Naive B cell (primary cell): ENCODE measurements at places on chromosomes 11 and 22.
A peak's percentile ranks its signal among the peaks of the same experiment; 100 is the strongest.

- H3K27me3 ChIP-seq, result no peaks in the 10 kb centered on the region
- no peak overlapping the region for H3K4me3 ChIP-seq
- H3K4me1 ChIP-seq, result peaks cover 66% of the 10 kb centered on the region
These were observed 14.0 kb downstream of the EP300 start for GRCh38 chr22:41106122-41106968.

DNA sequence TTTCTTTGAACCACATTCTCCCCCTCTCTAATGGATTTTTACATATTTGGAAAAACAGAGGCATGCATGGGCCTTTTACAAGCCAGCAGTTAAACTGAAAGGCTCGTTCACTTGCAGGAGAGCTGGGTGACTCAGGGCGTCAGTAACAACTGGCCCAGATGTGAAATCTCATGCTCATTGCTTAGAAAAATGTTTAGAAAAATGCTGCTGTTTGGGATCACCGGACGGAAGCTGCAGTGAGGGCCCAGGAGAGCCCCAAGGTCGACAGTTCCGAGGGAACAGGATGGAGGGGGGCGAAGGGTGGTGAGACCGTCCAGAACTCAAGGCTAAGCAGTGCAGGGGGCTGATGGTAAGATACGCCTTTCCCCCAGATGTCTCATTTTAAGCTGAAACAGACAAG lies 41.7 kb upstream of the SMTN start:
- H3K27ac ChIP-seq, result no peak overlapping the region
- H3K36me3 ChIP-seq, result no peaks in the 10 kb centered on the region
- H3K27me3 ChIP-seq, result peaks cover 15% of the 10 kb centered on the region
- no peak overlapping the region for H3K4me3 ChIP-seq

- no peak for DNase-seq
- peak overlapping the region; percentile 99 for H3K27ac ChIP-seq
- H3K4me3 ChIP-seq, result peak overlapping the region; percentile 88
- peaks cover 48% of the 10 kb centered on the region for H3K4me1 ChIP-seq
- no peaks in the 10 kb centered on the region for H3K27me3 ChIP-seq
These were observed 29.9 kb downstream of the CTNND1 start for GRCh38 chr11:57791321-57792059.

- DNase-seq, result no peak
- peaks cover 29% of the 10 kb centered on the region for H3K4me1 ChIP-seq
- H3K27ac ChIP-seq, result peak overlapping the region; percentile 33
- H3K36me3 ChIP-seq, result no peaks in the 10 kb centered on the region
These were observed 17.8 kb downstream of the PI4KA start for GRCh38 chr22:20840646-20841371.

DNA sequence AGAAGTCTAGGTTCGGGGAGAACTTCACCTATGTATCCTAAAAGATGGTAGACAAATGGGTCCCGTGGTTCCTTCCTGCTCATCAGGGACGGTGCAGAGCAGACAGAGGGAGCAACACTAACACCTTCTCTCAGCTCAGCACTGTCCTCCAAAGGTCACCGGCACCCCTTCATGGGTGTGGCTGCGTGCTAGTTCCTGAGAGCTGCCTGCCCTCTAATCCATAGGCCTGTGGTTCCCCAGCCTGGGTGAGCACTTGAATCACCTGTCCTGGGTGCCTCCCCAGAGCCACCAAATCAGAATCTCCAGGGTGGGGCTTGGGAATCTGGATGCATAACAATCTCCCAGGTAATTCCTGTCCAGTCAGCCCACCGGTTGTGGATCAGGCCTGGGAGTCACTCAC lies 113.9 kb upstream of the TMEM45B start:
- H3K27ac ChIP-seq, result no peak overlapping the region
- H3K36me3 ChIP-seq, result no peaks in the 10 kb centered on the region
- no peaks in the 10 kb centered on the region for H3K4me1 ChIP-seq
- no peak overlapping the region for H3K4me3 ChIP-seq

DNA sequence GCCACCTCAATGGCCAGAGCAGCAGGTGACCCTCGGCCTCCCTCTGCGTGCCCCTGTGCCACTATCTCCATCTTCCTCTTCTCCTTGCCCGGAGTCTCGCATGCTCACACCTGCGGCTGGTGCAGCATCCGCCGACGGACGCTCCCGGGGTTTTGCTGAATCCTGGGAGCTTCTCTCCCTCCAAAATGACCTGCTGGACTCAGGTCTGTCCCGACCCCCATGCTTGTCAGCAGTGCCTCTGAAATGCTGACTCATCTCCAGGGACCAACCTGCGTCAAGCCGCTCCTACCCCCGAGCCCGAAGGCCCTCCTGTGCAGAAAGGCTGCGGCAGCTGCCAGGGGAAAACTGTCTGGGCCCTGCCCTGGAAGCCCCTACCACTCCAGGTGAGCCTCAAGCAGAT lies 58.4 kb downstream of the CELSR1 start:
- DNase-seq, result no peak
- peaks cover 34% of the 10 kb centered on the region for H3K27me3 ChIP-seq
- H3K27ac ChIP-seq, result no peak overlapping the region
- H3K4me1 ChIP-seq, result peaks cover 5% of the 10 kb centered on the region
- no peaks in the 10 kb centered on the region for H3K36me3 ChIP-seq

DNA sequence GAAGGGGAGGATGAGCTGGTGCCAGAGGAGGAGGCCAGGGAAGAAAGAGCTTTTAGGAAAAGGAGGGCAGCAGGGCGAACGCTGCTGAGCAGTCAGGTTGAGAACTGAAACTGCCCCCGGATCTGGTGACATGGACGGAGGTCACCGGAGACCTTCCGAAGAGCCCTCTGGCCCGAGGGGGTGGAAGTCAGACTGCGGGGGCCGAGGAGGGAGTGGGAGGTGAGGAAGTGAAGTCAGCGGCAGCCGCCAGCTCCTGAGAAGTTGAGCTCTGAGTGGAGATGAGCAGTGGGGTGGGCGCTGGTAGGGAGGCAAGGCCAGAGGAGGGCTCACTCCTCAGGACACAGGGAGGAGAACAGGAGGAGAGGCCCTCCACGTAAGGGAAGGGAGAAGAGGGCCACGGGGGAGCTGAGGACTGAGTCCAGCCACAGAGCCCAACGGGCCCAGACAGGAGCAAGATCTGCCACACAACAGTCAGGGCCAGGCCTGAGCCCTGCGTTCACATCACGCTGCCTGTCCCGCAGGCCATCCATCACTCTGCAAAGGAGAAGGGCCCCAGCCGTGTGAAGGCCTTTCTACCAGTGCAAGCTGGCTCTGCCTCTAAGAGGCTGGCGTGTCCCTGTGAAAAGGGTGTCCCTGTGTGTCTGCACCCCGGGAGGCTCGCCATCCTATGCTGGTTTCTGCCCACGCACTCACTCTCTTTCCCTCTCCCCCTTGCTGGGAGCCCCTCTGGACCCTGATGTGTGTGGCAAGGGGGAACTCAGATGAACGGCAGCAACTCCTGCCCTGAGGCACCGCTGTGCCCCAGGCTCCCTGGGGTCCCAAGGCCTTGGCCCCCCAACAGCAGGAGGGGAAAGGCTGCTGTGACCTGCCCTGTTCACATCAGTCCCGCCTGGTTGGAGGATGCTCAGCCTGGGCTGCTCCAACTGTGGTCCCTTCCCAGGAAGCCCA lies 19.0 kb upstream of the LRRC32 start:
- peaks cover 23% of the 10 kb centered on the region for H3K4me1 ChIP-seq
- peak overlapping the region; percentile 96 for H3K27ac ChIP-seq
- no peak overlapping the region for H3K4me3 ChIP-seq
- no peak for DNase-seq

DNA sequence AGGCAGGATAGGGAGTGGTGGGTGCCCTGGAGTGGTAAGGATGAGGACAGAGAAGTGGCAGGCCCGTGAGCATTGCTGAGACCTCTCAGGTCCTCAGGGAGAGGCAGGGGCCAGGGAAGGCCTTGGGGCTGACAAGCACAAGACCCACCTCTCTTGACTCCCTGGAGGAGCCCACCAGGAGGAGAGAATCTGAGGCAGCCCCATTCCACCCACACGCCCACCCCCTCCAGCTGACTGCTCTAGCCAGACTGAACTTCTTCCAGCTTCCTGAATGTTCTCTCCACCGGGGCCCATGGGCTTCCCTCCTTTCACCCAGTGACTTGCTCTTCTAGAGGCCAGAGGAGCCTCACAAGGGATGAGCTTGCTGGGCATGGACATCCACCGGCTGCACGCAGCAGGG lies 1403.0 kb downstream of the BRD1 start:
- H3K27ac ChIP-seq, result no peak overlapping the region
- no peaks in the 10 kb centered on the region for H3K4me1 ChIP-seq

GRCh38 chr11:129075757-129076156 lies 116.4 kb downstream of the ARHGAP32 start:
- peak overlapping the region; percentile 25 for H3K27ac ChIP-seq
- H3K4me3 ChIP-seq, result no peak overlapping the region
- peaks cover 22% of the 10 kb centered on the region for H3K36me3 ChIP-seq

DNA sequence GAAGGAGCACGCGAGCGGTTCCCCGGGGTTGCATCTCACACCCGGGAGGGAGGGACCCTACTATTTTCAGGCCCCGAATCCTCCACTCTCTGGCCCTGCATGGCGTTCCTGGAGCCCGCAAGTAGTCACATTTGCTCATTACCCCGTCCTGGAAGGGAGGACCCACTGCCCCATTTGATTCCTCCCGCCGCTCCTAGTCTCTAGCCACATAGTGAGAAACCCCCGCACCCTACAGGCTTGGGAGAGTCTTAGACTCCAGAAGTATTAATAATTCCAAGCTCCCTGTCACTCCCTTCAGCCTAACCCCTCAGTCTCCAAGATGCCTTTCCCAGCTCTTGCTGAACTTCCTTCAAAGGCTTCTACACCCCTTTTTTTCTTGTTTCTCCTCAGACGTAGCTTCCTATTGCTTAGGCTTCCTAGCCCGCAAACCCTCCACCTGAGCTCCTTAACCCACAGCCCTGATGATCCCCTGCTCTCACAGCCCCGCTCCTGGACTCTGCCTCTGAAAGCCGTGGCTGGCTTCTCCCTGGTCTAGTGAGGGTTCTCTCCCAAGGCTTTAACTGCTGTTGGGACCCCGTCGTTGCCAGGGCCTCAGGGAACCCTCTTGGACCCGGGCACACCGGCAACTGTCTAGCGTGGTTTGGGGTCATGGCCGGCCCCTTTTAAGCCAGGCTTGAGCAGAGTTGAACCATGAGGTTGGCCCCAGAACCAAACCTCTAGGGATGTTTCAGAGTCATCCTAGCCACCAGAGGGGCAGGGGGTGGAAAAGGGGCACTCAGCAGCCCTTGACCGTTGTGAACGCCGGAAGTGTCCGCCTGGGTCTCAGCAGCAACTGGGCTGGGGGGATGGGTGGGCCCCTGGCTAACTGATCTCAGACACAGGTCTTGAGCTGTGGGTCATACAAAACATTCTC lies 862 bp downstream of the GGA1 start:
- no peak for DNase-seq
- H3K4me3 ChIP-seq, result peak overlapping the region; percentile 97
- no peaks in the 10 kb centered on the region for H3K36me3 ChIP-seq
- peak overlapping the region; percentile 36 for H3K27ac ChIP-seq

- H3K36me3 ChIP-seq, result peaks cover 7% of the 10 kb centered on the region
- H3K4me3 ChIP-seq, result peak overlapping the region; percentile 90
- peak overlapping the region; percentile 98 for H3K27ac ChIP-seq
- H3K4me1 ChIP-seq, result peaks cover 75% of the 10 kb centered on the region
- H3K27me3 ChIP-seq, result no peaks in the 10 kb centered on the region
- peak; percentile 37 for DNase-seq
These were observed 70.6 kb upstream of the MPEG1 start for GRCh38 chr11:59283311-59283710.

GRCh38 chr11:74950374-74950969 lies 1.4 kb downstream of the SPCS2 start:
- H3K27me3 ChIP-seq, result no peaks in the 10 kb centered on the region
- peak overlapping the region; percentile 100 for H3K27ac ChIP-seq
- peaks cover 84% of the 10 kb centered on the region for H3K4me1 ChIP-seq
- H3K36me3 ChIP-seq, result no peaks in the 10 kb centered on the region
- peak overlapping the region; percentile 100 for H3K4me3 ChIP-seq

- DNase-seq, result no peak
- no peaks in the 10 kb centered on the region for H3K27me3 ChIP-seq
- no peaks in the 10 kb centered on the region for H3K36me3 ChIP-seq
These were observed 12.2 kb downstream of the BCL9L start for GRCh38 chr11:118913411-118914125.

GRCh38 chr22:38850941-38851849 lies 7.4 kb upstream of the NPTXR start:
- peaks cover 67% of the 10 kb centered on the region for H3K27me3 ChIP-seq
- no peak overlapping the region for H3K4me3 ChIP-seq
- H3K27ac ChIP-seq, result no peak overlapping the region
- H3K36me3 ChIP-seq, result no peaks in the 10 kb centered on the region
- H3K4me1 ChIP-seq, result no peaks in the 10 kb centered on the region
